Kidney tubule cell (primary cell): ENCODE measurements at places on chromosomes 5 and 9.

GRCh38 chr5:147509710-147510651 lies at the start of gene DPYSL3:
Gene DPYSL3 (minus strand): TSS chr5:147510068. CDS start chr5:147509858, 210 bp downstream.
- peak; percentile 74 for DNase-seq

DNA sequence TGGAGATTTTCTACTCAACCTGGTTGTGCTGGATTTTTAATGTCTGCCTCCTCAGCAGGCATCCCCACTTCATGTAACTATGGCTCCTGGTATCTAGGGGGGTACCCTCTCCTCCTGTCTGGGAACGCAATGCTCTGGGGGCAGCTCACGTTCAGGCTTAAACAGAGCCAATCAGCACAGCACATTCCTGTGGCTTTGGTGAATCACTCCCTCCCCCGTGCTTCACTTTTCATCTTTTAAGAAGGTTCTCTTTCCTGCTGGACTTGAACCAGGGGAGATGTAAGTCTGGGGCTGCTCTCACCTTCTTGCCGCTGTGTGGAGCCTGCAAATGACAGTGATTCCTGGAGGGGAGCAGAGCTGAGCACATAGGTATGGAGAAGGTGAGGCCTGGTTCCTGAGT lies 101.2 kb downstream of the MSX2 start:
- no peak for DNase-seq

- no peak for DNase-seq
Observed at GRCh38 chr5:122377026-122377425, 65.0 kb downstream of the SNCAIP start.

DNA sequence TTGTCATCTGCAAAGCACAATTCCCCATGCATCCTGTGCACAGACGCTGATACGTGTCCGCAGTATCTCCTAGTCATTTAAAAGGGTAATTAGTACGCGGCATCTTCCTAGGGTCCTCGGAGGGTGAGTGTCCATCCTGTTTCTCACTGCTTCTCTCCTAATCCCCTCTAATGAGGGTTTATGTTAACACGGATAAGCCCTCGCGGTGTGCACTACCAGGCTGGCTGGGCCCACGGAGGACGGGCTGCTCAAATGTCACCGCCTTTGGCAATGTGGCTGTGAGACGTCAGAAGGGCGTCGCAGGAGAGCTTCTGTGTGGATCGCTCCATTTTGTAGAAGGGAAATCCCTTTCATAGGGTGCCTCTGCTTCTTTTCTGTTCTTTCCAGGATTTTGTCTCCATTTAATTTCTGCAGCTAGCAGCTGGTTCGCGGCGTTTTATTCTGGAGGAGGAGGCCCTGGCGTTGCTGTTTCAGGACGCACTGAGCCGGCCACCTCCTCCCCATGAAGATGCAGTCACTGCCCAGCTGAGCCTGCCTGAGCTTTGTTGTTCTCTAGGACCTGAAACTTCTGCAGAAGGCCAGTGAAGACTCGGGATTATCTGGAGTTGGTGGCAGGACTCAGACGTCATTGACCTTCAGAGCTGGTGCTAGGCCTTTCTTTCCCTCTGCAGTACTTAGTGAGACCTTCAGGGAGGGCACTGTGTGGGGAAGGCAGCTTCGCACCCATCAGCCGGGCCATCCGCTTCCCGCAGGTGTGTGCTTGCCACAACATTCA lies 326.1 kb upstream of the IRX1 start:
- DNase-seq = no peak

- DNase-seq = peak; percentile 88
Observed at GRCh38 chr9:91071184-91071990, 269.8 kb downstream of the SYK start.

DNA sequence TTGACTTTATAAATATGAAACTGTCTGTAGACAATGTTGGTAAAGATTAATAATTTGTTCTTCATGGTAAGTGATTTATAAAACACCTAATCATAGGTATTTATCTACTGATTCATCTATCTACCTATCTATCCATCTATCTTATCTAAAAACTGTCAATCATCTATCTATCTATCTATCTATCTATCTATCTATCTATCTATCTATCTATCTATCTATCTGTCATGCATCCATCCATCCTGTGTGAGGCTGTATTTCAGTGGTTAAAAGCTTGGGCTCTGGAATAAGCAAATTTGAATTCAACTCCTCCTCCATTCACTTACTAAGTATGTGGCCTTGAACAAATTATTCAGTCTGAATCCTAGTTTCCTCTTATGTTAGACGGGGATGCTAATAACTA lies 161.9 kb upstream of the GNA14 start:
- no peak for DNase-seq

- DNase-seq = no peak
Observed at GRCh38 chr5:27652505-27652904, 614.1 kb upstream of the CDH9 start.

GRCh38 chr9:89553451-89554010 lies 51.3 kb upstream of the GADD45G start:
- peak; percentile 56 for DNase-seq

DNA sequence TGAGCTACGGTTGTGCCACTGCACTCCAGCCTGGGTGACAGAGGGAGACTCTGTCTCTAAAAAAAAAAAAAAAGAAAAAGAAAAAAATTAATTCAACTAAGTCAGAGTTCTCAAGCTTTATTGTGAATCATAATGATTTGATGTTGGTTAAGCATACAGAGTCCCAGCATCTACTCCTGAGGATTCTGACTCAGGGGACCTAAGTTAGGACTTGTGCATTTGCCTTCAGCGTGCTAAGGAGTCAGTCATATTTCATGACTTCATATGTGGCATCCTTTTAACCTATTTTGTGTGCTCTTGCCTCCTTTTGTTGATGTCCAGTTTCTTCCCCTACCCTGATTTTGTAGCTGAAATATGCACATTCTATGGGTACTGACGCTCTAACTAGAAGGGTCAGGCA lies 2.9 kb downstream of the MYOZ3 start:
- no peak for DNase-seq

- peak; percentile 53 for DNase-seq
Observed at GRCh38 chr5:147554261-147554817, 44.5 kb upstream of the DPYSL3 start.

- DNase-seq = no peak
Observed at GRCh38 chr9:72349911-72350310, 15.1 kb downstream of the ZFAND5 start.

GRCh38 chr9:93686127-93686879 lies 109.9 kb downstream of the PHF2 start:
- no peak for DNase-seq

- peak; percentile 26 for DNase-seq
Observed at GRCh38 chr9:16482764-16483163, 387.7 kb downstream of the BNC2 start.

GRCh38 chr5:129724222-129724621 lies 23.7 kb upstream of the MINAR2 start:
- no peak for DNase-seq

- DNase-seq = peak; percentile 71
Observed at GRCh38 chr9:116151966-116152381, 1.6 kb upstream of the PAPPA start.

GRCh38 chr5:378301-378891 lies 56.9 kb downstream of the AHRR start:
- DNase-seq = no peak

DNA sequence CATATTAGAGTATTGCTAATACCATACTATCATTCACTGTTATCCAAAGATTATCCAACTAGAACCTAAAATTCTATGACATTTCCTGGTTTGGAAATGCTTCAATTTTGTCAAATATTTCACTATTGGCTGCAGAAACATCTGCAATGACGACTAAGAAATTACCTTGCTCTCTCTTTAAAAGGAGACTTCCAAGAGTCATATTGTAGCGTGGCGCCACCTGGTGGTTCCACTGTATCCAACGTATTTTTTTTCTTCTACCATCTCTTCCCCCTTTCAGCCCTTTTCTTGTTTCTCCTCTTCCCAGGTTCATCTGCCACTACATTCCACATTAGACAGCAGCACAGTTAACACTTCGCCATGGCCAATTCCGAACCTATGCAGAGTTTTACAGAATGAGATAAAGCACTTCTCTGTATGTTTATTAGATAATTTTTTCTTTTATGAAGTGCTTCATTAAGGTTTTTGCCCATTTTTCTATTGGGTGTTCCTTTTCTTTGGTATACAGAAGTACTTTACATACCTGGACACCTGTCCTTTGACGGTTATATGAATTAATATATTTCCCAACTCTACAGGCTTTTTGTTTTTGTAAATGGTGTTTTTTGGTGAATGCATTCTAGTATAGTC lies 153.5 kb downstream of the CDC42SE2 start:
- peak; percentile 73 for DNase-seq

DNA sequence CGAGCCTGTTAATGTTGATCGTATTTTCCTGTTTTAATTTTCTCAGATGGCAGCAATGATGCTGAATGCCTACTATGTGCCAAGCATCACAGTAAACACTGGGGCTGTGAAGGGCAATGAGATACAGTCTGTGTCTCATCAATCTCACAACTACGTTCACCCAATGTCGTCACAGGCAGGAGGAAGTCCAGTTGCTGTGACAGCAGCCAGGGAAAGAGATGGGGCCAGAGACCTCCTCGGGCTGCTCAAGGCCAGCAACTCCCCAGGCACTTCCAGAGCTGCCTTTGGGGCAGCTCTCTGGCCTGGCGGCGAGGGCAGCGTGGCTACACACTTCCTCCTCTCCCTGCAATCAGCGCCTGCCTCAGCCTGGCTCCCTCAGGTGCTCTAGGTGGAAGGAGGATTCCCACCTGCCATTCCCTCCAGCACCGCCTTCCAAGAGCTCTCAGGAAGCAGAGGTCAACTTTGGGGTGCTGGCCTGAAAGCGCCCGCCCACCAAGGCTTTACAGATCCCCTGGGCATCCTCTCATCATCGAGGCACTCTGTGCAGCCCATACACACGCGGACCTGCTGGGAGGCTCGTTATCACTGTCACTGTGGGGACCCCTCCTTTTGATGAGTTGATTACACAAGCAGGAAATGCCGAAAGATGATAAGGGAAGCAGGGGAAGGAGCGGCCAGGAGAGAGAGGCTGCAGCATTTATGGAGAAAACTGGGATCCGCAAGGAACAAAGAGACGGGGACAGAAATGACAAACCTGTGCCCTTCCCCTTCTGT lies 159.2 kb downstream of the ZDHHC21 start:
- DNase-seq = no peak

DNA sequence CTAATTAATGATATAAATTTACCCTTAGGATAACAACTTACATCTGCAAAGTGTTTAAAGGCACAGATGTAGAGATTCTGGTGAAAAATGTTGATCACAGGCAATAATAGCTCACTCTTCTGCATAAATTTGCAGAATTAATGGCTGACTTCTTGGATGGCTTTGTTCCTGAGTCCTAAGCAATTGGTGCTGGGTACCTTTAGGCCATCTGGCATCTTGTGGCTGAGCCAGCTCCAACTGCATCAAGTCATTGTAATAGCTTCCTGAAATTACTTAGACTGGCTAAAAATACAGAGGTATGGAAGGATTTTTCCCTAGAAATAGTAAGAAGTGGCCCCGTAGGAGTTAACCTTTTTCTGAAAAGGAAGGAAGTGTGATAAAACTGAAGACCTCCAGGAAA lies 118.3 kb upstream of the MINAR2 start:
- DNase-seq = no peak

GRCh38 chr5:172321593-172321992 lies 38.0 kb upstream of the UBTD2 start:
- DNase-seq = peak; percentile 14

- no peak for DNase-seq
Observed at GRCh38 chr5:139149477-139150199, 48.5 kb downstream of the SIL1 start.

- DNase-seq = peak; percentile 94
Observed at GRCh38 chr5:77893225-77893860, 117.2 kb upstream of the TBCA start.

GRCh38 chr5:176700239-176700847 lies 53.1 kb downstream of the TSPAN17 start:
- DNase-seq = peak; percentile 41

- no peak for DNase-seq
Observed at GRCh38 chr5:143168171-143168741, 235.2 kb downstream of the NR3C1 start.

- no peak for DNase-seq
Observed at GRCh38 chr5:180848878-180849277, 12.2 kb downstream of the ZFP62 start.

- DNase-seq = peak; percentile 18
Observed at GRCh38 chr5:129904667-129905472, 605 bp downstream of the CHSY3 start.

DNA sequence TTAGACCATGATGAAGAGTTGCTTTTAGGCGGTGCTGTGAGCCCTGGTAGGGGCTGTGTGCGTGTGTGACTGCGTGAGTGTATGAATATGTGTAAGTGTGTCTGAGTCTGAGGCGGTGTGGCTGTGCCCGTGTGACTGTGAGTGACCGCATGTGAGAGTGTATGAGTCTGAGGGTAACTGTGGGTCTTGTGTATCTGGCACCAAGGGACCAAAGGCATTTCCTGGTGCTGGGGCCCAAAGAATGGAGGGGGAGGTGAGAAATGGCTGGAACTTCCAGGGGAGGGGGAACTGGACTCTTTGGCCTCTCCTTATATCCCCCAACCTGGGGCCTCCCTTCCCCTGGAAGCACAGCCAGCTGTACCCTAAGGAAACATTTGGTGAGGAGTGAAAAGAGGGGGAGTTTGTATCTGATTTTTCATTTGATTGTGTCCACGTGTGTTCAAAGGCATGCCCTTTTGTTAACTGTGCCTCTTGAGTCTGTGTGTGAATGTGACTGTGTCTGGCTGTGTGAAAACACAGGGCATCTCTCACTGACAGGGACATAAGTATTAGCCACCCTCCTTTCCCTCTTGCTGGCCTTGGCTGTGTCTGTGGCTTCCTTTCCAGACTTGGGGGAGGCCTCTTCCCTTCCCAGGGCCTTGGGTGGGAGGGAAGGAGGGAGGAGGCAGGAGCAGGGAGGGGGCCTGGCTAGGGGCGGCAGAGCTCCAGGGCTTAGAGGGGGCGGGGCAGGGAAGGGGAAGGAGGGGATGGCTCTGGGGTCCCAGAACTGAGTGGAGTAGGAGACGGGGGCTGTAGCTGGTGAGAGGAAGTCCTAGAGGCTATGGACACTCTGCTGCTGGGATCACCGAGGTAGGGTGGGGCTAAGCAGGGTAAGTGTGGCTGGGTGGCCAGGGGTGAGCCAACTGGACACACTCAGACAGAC lies 1.4 kb downstream of the IL11RA start:
- DNase-seq = no peak

DNA sequence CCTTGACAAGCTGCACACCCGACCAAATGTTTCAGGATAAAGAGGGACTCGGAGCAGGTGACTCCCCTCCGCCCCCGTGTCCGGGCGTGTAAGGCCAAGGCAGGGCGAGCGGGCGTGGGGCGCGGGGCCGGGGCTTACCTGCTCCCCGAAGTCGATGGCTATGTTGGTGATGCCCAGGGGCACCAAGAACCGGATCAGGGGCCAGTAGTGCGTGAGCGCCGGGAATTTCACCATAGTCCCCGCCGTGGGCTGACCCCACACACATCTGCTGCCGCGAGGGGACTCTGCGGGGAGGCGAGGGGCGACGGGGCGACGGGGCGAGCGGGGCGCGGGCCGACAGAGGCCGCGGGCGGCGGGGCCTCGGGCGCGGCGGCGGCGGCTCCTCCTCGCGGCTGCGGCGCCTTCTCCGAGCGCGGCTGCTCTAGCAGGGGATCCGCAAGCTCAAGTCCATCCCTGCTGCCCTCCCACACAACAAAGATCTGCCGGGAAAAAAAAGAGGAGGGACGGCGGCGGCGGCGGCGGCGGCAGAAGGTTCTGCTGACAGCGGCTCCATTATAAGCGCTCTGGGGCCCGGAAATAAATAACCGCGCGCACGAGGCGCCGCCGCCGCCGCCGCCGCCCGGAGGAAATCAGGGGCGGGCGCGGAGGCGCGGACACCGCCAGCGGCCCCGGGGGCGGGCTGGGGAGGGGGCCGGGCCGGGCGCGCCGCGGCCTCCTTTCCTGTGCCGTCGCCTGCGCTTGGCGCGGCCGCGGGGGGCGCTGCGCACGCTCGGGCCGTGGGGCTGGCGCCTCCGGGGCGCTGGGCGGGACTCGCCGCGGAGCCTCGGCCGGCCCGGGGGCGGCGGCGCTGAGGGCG lies at the start of gene ANKH:
TSS of gene ANKH (minus strand) at position 565 of the 856 bp plus-strand sequence. CDS start at position 234, 331 bp downstream.
- peak; percentile 83 for DNase-seq
